ENCODE measurements at places on chromosomes 4 and X.

- peak; percentile 41 for DNase-seq
Observed at GRCh38 chr4:159174645-159175084, 71.8 kb downstream of the RAPGEF2 start.

DNA sequence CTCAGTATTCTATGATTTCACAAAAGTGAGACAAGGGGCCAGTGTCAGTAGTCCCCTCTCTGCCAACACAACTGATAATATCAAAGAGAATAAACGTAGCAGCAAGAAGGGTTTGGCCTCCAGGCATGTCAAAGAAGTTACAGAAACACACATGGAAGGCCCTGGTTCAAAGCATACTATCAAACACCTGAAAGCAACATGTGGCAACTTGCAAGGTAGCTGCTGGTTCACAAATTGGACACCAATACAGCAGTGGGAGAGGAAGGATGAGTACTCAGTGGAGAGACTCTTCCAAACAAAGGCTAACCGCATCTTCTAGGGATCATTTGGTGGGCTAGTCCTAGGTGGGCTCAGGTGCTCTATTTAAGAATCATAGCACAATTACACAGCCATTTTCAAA lies 74.9 kb upstream of the MAOA start:
- DNase-seq: no peak

GRCh38 chr4:82898322-82899243 lies 2.0 kb upstream of the THAP9 start:
- peak; percentile 7 for DNase-seq

DNA sequence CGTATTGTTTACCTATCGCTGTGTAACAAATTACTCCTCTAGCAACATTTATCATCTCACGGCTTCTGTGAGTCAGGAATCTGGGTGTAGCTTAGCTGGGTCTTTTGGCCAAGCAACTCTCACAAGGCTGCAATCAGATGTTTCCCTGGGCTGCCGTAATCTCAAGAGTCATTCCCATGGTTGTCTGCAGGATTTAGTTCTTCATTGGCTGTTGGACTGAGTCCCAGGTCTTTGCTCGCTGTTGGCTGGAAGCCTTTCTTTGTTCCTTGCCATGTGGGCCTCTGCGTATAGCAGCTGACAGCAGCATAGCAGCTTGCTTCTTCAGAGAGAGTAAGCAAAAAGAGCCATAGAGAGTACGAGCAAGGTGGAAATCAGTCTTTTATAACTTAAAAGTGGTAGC lies 16.8 kb downstream of the POLR2B start:
- DNase-seq: no peak

GRCh38 chr4:24561438-24562139 lies 22.8 kb downstream of the DHX15 start:
- no peak for DNase-seq

DNA sequence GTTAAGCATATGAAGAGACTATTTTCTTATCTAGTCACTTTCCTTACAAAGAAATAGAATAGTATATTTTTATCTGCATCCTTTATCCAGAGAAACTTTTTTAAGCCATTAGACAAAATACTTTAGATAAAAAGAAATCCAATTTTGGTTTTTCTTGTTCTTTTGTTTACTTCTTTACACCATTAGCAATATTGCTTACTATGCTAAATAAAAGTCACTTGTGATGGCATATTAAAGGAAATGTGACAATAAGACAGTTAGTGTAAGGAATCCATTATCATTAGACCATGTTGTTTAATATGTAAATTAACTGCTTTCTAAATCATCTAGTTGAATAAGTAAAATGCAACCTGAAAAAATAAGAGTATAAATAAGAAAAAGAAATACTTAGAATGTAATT lies 2582.7 kb downstream of the ARAP2 start:
- no peak for DNase-seq

GRCh38 chr4:2064276-2064991 lies 5.3 kb downstream of the NAT8L start:
- DNase-seq: no peak

- no peak for DNase-seq
Observed at GRCh38 chr4:121794505-121795188, 6.5 kb upstream of the EXOSC9 start.

DNA sequence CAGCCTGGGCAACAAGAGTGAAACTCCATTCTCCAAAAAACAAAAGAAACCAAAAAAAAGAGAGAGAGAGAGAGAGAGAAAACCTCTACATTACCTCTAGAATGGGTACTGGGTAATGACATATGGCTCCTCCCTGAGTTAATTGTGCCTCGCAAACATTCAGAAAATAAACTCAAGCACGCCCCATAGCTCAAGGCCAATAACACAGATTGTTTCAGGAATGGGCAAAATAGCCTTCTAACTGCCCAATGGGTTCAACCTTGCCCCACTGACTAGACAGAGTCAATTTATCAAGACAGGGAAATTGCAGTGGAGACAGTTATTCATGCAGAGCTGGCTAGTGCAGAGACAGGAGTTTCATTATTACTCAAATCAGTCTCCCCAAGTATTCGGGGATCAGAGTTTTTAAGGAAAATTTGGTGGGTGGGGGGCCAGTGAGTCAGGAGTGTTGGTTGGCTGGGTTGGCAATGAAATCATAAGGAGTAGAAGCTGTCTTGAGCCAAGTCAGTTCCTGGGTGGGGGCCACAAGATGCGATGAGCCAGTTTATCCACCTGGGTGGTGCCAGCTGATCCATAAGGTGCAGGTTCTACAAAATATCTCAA lies 25.1 kb downstream of the NIPAL1 start:
- peak; percentile 26 for DNase-seq

- DNase-seq: no peak
Observed at GRCh38 chr4:70606459-70606858, 14.4 kb downstream of the AMBN start.
